Effector CD8-positive, alpha-beta T cell (primary cell): ENCODE measurements at places on chromosomes 2 and 18.

- no peak for DNase-seq
Measured at GRCh38 chr2:136874258-136874657, 108.9 kb downstream of the THSD7B start.

- no peak for DNase-seq
Measured at GRCh38 chr18:49342690-49343089, 117.8 kb downstream of the DYM start.

DNA sequence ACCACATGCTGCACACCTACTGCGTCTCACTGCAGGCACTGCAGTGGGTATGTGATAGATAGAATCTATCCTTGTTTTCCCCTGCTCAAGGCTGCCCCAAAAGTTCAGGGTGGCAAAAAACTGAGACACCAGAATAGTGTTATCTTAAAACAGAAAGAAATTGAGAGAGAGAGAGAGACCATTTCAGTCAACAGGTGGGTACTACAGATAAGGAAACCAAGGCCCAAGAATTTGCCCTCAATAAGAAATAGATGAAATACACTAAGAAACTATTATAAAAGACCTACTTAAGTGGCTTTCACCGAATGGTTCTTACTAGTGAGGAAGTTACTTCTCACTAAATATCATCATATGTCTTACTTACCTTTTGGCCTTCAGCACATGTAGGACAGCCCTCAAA, 27.9 kb downstream of the EPG5 start:
- DNase-seq = no peak

GRCh38 chr2:186732843-186733242, 39.0 kb downstream of the FAM171B start:
- DNase-seq = no peak
